ENCODE measurements at places on chromosomes 6 and 20.

DNA sequence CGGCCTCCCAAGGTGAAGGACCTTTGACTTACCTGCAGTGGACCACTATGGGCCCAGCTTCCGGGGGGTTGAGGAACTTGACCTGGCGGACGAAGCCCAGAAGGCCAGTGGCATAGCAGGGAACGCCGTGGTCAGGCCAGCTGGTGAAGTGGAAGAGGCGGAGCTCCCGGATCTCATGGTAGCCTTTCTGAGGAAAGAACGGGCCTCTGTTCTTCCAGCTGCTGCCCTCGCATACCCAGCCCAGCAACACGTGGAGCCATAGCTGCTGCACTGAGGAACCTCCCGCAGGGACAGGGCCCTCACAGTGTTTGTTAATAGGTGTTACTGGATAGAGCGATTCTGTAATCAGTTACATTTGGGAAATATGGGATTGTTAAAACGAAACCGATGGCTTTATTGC is 492.1 kb upstream of the CHD6 start:
- no peak for DNase-seq

- DNase-seq = no peak
Measured at GRCh38 chr6:135086414-135086764, 31.8 kb upstream of the HBS1L start.

DNA sequence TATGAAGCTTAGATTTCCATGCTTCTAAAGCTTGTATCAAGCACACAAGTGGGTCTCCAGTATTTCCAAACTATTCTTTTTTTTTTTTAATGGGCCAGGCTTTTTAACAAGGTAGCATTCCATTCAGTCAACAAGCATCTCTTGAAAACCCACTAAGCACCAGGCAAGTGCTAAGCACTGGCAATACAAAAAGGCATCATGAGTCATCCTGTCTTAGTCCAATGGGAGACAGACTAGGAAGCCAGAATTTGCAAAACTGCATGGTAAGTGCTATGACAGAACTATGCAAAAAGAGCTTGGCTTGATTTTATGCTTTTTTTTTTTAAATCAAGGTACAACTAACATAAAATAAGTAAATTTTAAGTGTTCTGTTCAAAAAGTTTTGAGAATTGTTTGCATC is 109.3 kb upstream of the DST start:
- no peak for DNase-seq

GRCh38 chr20:19773471-19773870 is 15.4 kb downstream of the RIN2 start:
- DNase-seq = no peak

DNA sequence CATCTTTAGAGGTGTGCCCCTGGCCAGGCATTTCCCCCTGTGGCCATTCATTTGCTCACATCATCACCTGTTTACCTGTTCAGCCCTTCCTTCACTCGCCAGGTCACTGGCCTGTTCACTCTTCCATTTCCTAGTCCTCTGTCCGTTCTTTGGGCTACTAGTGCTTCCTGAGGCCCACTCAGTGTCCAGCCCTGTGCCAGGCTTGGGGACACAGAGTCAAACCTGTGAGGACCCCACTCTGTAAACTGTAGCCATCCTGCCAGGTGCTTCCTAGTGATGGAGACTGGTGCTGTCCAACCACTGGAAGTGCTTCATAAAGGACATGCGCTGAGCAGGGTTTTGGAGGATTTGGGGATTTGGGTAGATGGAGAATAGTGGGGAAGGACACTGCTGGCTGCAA is 3.5 kb downstream of the DLGAP4 start:
- no peak for DNase-seq

DNA sequence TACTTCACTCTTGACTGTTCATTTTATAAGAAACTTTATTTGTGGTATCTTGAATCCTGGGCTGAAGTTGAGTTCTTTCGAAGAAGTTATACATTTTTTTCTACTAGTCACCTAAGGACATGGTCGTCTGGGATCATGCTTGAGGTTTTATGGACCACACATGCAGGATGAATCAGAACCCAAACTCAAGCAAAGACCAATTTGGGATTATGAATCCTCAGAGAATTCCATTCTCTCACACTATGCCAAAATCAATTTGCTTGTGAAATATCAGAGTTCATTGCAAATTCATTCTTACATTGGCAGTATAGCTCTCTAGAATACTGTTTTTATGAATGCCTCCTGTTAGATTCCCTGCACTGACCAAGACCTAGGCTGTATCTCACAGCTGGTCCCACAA is 114.3 kb upstream of the HDAC2 start:
- DNase-seq = no peak

GRCh38 chr20:20406306-20406705 is 38.4 kb downstream of the INSM1 start:
- no peak for DNase-seq

DNA sequence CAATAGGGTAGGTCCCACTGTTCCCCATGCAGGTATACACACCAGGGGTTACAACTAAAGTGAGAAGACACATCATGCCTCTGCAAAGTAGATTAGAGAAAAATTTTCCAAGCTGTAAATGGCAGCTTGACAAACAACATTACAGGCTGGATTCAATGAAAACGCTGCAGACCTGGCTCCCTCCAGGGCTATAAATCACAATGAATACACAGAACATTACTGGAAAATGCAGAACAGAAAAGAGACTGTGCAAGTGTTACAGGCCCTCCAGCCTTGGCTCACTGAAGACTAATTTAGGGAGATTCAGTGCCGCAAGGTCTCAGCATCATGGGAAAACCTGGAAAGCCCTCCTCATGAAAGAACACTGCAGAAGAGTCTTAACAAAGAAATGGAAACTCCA is 207.8 kb downstream of the KHDC1L start:
- DNase-seq = no peak

Data from COR-L47 (cell line).